CD8-positive, alpha-beta T cell (primary cell): ENCODE measurements at places on chromosomes 3 and 15.

GRCh38 chr3:146065573-146066006, 95.4 kb downstream of the PLOD2 start:
- no peak for DNase-seq

DNA sequence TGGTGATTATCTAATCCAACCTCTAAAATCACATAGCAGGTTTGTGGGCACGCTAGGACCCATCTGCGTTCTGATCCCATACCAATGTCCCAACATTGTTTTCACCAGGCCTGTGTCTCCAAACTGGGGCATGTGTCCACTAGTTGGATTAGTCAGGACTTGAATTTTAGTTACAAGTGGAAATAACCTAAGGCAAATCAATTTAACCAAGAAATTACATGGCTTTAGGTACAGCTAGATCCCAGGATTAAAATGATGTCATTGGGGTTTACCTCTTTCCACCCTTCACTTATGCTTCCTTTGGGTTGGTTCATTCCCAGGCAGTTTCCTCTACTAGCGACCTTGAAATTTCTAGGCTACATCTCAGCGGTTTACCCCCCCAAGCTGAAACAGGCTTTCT, 47.2 kb upstream of the PXYLP1 start:
- DNase-seq = no peak

DNA sequence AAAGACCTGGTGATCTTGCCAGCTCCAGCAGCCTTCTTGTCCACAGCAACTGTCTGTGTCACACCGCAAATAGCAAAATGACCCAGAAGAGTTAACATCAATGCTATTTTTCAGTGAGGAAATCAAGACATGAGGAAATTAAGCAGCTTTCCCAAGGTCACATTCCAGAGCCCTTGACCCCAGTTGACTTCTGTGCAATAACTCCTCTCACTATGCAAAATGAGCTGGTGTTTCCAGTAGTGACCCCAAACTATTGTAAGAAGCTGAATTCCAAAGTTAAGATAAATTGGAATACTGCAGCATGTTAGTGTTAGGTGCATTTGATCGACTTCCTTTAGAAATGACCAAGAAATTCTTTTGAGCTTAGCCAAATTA, 172.8 kb upstream of the SNTN start:
- DNase-seq = no peak

- no peak for DNase-seq
Measured at GRCh38 chr15:56930669-56931313, 12.3 kb downstream of the TCF12 start.

GRCh38 chr3:183815951-183816475, 9.4 kb downstream of the MAP6D1 start:
- no peak for DNase-seq
